ENCODE measurements at places on chromosomes 2 and 18. TPM values are rescaled to one million over a fixed set of nuclear protein-coding genes. Genes with fewer than 3 reads are reported as not detected.

Gene CHRNA1
- not detected for total RNA-seq

Gene AQP12A
- not detected for total RNA-seq

Gene CAMKMT
- total RNA-seq: 11.8 TPM

Gene PELI1
- 35.8 TPM for total RNA-seq

Gene RUFY4
- 2.0 TPM for total RNA-seq

Gene G6PC2
- total RNA-seq: not detected

Gene MERTK
- 0.33 TPM for total RNA-seq

Gene ONECUT2
- not detected for total RNA-seq

Gene ALPP
- not detected for total RNA-seq

Gene IL1R1
- 1.2 TPM for total RNA-seq

Gene UGT1A4
- not detected for total RNA-seq

Gene CACNB4
- 0.56 TPM for total RNA-seq

Gene MARS2
- total RNA-seq: 25.1 TPM

Gene FAM124B
- total RNA-seq: 0.52 TPM

Gene NCKAP1
- 1.2 TPM for total RNA-seq

Gene PID1
- not detected for total RNA-seq

Gene CRYGA
- total RNA-seq: not detected

Gene HTR2B
- not detected for total RNA-seq

Gene RBM43
- total RNA-seq: 4.2 TPM

Gene LAMA1
- total RNA-seq: not detected

Gene GPR75
- 1.4 TPM for total RNA-seq

Gene BCL2L11
- 19.9 TPM for total RNA-seq

Gene NDC80
- total RNA-seq: 81.6 TPM

Gene C2orf74
- total RNA-seq: 11.7 TPM

Gene RAB27B
- not detected for total RNA-seq

Gene CYP26B1
- total RNA-seq: not detected

Gene EIF4E2
- 70.1 TPM for total RNA-seq

Gene DPP4
- 20.8 TPM for total RNA-seq

Gene ECEL1
- 0.12 TPM for total RNA-seq
